ENCODE measurements at places on chromosomes 2 and 18.

DNA sequence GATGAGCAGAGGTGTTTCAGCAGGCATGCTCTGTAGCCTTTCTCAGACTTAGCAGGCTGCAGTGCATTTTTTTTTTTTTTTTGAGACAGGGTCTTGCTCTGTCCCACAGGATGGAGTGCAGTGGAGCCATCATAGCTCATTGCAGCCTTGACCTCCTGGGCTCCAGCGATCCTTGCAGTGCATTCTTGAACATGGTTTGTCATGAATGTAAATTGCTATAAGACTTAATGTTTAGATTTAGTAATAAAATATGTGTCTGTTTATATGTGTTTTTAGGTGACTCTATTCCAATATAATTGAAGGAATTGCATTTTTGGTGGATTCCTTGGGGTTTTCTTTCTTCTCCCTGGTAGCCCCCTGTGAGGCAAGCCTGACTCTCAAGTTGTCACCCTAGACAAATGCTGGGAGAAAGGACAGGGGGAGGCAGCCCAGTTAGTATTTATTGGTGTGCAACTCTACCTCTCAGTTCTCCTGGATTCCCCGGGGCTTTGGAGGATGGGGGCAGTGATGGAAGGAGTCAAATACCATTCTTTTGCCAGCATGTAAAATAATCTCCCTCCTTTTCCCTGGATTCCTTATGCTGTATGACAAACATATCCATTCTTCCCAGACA, 22.7 kb downstream of the LYPD6B start:
- DNase-seq: no peak

DNA sequence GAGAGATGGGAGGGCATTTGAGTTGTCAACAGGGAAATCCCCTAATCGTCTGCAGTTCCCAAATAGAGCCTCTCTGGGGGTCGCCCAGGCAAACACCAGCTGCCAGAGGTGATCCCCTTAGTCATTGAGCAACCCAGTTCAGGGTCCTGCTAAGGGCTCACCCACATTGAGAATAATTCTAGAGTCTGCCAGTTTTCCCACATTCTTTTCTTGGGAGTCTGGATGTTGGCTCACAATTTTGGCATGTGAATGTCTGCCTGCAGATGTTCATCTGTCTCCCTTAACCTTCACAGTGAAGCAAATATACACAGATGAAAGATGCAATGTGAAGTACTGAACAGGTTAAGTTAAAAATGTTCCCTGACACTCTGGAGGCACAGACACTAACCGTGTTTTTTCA, 11.4 kb upstream of the SMIM21 start:
- DNase-seq: no peak

GRCh38 chr18:74589021-74589420, 8.6 kb upstream of the ZNF407 start:
- DNase-seq: no peak

GRCh38 chr2:191410646-191411436, 165.6 kb downstream of the MYO1B start:
- DNase-seq: no peak

- no peak for DNase-seq
These were observed 29.6 kb upstream of the TAF4B start for GRCh38 chr18:26196605-26197004.

DNA sequence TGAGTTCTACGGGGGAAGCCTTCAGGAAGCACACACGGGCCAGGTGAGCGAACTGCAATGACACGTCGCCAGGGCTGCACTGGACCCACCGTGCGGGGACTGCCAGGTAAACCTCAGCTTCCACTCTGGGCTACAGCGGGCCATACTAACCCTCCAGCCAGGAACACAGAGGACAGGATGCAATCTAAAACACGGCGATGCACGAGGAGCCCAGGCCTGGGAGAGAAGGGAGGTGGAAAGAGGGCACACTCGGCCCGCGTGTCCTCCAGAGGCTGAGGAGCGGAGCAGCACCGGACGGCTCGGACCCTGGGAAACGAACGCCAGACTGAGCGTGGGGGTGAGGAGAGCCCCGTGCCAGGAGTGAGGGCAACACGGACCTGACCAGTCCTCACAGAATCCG, 69.3 kb downstream of the HDAC4 start:
- no peak for DNase-seq

GRCh38 chr2:119544075-119544938, at the start of gene CFAP221:
Gene CFAP221, plus strand, starts transcription at chr2:119544449. Its CDS starts 1,683 bp downstream, at chr2:119546132.
- peak; percentile 1 for DNase-seq

GRCh38 chr18:40124107-40124506, 1830.9 kb upstream of the PIK3C3 start:
- no peak for DNase-seq

GRCh38 chr18:50819027-50819727, 639 bp downstream of the MRO start:
- no peak for DNase-seq

DNA sequence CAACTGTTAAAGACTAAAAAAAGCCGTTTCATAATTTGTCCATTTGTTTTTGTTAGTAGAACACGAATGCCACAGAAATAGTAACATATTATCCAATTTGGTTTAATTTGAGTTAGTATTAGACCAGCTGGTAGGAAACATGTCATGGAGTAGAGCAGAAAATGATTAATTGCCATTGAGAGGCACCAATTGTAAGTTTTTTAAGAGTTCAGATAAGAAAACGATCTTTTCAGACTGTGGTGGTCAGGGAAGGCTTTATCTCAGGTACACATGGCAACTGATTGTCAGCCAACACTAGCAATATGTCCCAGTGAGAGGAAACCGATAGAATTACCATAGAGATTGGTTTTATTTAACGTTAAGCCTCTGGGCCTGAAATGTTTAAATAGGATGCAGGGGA, 438.2 kb upstream of the MAP2 start:
- no peak for DNase-seq

GRCh38 chr18:77208964-77209363, 40.7 kb upstream of the GALR1 start:
- no peak for DNase-seq

GRCh38 chr18:388200-388599, 112.3 kb downstream of the COLEC12 start:
- DNase-seq: no peak

- no peak for DNase-seq
These were observed 23.7 kb downstream of the KIAA2012 start for GRCh38 chr2:202096736-202097135.

DNA sequence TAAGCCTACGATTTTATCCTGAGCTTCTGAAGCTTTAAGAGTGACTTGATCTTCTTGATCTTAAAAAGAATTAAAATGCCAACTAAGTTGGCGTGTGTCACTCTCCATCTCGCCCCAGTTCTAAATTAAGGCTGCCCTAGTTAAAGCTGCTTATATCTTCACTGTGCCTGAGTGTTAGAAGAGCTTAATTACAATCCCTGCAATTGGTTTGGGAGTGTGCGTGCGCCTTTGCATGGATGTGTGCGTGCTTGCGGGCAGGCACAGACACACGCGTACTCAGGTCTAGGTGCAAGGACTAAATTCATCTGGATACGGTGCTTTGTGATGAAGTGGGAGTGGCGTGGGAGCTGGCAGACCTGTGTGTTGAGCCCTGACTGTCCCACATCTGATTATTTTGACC, 201.5 kb downstream of the FAM210A start:
- DNase-seq: no peak

DNA sequence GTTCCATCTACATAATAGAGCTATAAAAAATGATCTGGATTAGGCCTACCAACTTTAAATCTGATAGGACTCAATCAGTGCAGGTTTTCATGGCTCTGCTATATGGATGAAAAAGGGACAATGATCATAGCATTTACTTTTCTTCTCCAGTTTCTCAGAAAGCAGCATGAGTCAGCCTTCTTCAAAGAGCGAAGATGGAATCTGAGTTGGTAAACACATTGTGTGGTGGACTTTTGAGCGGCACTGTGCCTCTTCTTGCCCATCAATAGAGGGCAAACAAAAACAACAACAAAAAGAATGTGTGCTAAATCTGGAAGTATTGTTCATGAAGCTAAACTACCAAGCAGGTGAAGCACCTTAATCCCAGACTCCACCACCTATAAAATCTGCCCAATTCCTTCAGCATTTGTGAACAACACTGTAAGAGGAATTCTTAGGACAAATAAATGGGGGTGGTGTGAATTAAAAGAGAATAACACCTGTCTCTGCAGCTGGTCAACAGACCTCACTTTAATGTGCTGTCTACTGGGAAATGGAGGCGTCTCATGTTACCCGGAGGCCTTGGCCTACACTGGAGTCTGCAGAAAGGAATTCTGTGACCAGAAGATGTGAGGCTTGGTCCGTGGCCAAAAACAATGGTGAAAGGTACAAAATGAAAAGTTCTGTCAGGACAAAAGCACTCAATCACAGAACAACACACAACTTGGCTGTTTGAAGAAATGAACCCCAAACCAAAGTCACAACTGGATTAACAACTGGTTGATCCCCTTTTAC, 609.0 kb downstream of the IRS1 start:
- no peak for DNase-seq

Data from stimulated activated naive CD4-positive, alpha-beta T cell (primary cell).